ENCODE measurements at places on chromosomes 16 and 17.

DNA sequence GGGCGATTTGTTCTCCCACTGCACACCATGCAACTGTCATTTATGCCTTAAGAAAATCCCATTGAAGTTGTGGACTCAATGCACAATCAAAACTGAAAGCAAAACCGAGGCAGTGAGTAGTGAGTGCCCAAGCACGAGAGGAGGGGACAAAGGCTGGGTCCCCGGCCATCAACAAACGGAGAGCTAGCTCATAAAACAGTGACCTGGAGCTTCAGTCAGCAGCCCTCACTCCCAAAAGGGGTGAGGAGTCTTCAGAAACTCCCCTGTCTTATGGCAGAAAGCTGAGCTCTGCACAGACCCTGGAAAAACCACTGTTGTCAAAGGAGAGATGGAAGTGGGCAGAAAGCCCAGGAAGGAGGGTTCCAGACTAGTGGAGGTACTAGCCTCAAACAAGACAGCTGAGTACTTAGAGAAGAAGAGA is 96.9 kb downstream of the ADCY9 start:
- DNase-seq = no peak

DNA sequence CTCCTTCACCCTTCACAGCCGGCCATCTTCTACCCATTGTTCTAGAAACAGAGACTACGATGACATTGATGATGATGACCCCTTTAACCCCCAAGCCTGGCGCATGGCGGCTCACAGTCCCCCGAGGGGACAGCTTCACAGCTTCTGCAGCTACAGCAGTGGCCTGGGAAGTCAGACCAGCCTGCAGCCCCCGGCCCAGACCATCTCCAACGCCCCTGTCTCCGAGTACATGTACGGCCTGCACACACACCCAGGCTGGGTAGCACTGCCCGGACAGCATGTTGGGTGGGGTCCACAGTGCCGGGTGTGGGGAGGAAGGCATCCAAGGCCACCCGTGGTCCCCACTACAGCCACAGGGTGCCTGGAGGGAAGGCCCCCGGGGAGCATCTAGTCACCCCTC is 21.0 kb upstream of the DNAI2 start:
- no peak for DNase-seq

DNA sequence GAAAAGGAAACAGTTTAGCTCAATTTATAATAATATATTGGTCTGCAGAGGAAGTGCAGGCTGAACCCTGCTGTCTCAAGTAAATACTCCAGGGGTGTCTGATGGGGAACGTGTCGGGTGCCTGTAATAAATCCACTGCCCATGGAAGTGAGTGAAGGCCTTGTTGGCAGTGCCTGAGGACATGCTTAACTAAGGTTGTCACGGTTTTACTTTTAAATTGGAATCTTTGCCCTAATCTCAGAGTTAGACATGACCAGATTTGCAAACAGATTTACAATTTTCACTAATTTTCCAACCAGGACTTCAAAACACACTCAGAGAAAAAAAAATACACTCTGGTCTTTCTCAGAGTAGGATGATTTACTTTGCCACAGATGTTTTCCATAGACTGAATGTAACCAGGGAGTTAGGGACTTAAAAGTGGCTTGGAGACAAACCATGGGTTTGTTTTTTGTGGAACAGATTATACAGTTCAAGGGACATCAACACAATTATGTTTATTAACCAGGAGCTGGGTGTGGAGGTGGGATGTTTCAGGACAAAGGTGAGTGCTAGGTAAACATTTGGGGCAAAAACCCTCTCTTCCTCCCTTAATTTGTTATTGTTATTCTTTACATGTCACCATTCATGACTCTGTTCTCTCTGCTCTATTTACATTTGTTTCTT is 144.5 kb downstream of the FTO start:
- no peak for DNase-seq

GRCh38 chr17:6021627-6022026 is 48.6 kb upstream of the WSCD1 start:
- no peak for DNase-seq

GRCh38 chr17:38587947-38588787 is 17.6 kb downstream of the SRCIN1 start:
- no peak for DNase-seq

DNA sequence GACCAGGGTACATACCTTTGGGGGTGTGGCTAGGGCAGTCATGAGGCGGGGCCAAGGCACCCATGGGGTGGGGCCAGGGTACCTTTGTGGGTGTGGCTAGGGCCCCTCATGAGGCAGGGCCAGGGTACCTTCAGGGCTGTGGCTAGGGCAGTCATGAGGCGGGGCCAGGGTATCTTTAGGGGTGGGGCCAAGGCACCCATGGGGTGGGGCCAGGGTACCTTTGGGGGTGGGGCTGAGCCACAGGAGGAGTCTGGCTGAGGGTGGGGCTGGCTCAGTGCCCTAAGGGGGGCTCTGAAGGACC is 3.5 kb downstream of the GNG13 start:
- DNase-seq = no peak

GRCh38 chr17:8673612-8674011 is 43.1 kb upstream of the MYH10 start:
- peak; percentile 44 for DNase-seq

DNA sequence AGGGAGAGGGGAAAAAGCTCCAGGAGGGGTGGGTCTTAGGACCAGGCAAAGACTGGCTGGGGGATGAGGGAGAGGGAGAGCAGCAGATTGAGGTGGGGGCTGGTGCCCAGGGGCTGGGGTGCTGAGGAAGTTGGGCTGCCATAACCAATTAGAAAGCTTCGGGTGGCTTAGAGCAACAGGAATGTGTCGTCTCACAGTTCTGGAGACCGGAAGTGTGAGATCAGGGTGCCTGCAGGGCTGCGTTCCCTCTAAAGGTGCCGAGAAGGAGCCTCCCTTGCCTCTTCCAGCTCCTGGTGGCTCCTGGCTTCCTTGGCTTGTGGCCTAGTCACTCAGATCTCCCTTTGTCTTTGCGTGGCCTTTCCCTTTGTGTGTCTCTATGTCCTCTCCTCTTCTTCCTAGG is 2.2 kb downstream of the IL34 start:
- no peak for DNase-seq

GRCh38 chr17:37527249-37527851 is 37.7 kb downstream of the DUSP14 start:
- peak; percentile 10 for DNase-seq

DNA sequence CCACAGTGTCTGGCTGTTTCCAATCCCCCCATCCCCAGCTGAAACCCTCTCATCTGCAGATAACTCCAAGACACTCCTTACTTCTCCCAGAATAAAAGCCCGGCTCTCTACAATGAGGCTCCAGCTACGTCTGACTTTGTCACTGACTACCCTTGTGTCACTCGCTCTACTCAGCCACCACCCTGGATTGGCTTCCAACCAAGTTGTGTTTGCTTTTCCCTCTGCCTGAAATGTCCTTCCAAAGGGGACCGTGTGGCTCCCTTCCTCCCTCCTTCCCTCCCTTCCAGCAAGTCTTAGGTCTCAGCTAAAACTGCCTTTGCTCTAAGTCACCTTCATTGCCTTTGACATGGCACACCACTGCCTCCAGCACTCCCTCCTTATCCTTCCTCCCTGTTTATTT is 42.8 kb downstream of the CDH1 start:
- DNase-seq = no peak

GRCh38 chr16:48003206-48003907 is 152.4 kb downstream of the ABCC12 start:
- peak; percentile 93 for DNase-seq

DNA sequence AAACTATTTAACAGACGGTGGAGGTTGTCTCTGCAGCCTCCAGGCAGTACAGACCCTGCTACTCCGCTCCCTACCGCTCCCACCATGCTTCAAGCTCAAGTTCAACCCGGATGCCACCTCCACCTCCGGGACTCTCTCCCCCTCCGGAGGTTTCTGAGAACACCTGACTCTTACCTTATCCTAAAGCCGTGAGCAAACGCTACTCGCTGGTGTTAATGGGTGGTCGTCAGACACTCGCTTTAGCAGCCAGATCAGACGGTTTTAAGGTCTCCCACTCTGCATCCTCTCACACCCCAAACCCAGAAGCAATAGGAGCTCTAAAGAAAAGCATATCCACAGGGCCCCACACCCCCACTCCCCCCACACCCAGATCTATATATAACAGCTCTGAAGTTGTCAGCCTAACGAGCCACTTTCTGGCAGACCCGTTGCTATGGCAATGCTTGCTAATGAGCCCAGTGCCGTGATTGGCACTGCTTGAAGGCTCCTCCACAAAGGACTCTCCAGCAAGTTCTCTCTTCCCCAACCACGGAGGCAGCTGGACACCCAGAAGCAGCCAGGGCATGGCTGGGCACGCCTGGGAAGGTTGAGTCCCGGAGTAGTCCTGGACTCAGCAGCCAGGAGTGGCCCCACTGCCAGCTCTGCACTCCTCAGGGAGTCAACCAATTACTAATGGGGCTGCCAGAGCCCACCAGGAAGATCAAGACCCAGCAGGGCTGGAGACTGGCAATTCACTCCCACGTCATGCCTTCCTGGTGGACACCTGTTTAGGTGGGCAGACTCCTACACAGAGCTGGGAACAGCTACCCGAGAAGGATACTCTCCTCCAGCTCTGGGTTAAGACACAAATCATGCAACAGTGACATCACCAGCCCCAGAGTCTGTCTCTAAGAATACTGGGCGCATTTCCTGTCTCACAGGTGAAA is 121.2 kb upstream of the RCVRN start:
- no peak for DNase-seq

DNA sequence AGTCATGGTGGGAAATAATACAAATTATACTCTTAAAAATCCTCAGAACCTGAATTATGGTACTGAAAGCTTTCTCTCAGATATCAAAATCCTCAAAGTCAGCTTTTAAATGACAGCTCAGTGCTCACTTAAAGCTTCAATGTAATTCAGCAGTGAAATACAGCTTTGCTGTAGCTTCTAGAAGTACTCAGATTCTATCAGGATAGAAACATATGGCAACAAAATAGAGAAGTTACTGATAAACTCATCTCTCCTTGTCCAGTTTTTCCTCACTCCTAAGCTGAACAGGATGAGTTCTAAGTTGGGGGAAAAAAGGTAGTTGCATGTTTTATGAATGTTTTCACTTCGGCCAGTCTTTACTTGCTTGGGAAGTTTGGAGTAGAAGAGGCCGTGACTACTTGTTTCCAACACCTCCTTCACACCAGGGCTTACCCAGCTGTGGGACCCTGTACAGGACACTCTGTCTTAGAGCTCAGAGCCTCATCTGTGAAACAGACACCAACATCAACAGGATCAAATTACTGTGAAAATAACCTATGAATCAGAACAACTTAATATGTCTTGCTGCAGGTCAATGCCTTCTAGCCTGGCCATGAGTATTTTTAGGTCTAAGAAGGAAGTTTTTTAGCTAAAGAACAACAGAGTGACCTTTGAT is 30.2 kb downstream of the OGFOD1 start:
- no peak for DNase-seq
